Omental fat pad (tissue), 4 donors: ENCODE measurements at places on chromosomes 11 and 22.

DNA sequence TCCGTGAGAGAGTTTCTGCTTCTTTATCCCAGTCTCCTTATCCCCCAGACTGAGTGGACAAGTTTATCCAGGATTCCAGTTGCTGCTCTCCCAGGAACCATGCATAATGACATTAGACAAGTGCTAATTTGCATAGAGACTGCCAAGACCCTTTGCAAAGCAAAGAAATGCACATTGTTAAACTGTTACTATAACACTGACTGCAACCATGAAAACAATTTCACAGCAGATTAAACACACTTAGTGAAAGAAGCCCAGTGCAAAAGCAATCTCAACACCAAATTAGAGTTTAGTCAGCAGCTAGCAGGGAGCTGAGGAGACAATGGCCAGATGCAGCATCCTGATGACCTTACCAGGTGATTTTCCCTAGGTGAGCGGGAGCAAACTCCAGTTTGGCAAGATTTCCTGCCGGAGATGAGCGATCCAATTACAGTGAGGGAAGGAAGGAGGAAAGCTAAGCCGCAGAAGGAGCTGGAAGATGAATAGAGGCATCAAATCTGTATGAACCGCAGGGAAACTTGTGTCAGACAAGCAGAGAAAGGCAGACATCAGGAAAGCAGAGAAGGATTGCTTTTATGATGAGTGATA is 273.8 kb upstream of the B3GAT1 start:
- DNase-seq: no peak

- no peak for DNase-seq
Measured at GRCh38 chr11:68016904-68017817, 7.0 kb downstream of the ALDH3B1 start.

GRCh38 chr22:46972256-46972655 is 209.8 kb downstream of the TBC1D22A start:
- no peak for DNase-seq

DNA sequence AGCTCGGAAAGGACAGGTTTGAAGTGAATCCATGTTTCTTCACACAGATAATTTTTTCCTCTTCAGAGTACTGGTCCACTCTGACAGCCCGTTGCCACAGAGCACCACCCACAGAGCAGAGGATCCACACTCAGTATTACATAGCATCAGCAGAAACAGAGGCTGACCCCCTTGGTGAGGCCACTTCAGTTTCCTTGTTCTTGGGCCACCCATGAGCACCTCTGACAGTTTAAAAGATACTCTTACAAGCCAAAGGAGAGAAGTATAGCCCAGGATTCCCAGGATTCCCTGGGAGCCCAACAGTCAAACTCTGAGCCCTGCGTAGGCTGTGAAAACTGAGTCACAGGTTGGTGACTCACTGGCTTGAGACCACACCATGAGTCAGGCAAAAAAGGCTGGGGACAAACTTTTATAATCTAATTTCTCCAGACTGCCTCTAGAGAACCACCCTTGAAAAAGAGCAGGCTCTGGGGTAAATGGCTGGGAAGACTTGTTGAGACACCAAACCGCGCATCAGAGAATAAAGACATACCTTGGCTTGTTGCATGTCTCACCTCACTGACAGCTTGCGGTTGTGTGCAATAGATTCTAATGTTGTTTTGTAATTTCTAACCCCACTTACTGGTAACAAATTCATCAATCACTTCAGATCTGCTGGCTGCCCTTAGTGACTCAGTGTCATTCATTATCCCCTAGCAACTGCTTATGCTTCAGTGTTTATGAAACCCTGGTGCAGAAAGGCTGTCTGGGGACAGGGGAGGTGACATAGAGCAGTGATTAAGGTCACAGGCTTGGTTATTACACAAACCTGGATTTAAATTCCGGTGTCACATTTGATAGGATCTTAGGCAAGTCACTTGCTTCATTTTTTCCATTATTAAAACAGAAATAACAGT is 56.9 kb upstream of the PRSS23 start:
- no peak for DNase-seq
